ENCODE measurements at places on chromosomes 6 and 20.
A peak's percentile ranks its signal among the peaks of the same experiment; 100 is the strongest.

DNA sequence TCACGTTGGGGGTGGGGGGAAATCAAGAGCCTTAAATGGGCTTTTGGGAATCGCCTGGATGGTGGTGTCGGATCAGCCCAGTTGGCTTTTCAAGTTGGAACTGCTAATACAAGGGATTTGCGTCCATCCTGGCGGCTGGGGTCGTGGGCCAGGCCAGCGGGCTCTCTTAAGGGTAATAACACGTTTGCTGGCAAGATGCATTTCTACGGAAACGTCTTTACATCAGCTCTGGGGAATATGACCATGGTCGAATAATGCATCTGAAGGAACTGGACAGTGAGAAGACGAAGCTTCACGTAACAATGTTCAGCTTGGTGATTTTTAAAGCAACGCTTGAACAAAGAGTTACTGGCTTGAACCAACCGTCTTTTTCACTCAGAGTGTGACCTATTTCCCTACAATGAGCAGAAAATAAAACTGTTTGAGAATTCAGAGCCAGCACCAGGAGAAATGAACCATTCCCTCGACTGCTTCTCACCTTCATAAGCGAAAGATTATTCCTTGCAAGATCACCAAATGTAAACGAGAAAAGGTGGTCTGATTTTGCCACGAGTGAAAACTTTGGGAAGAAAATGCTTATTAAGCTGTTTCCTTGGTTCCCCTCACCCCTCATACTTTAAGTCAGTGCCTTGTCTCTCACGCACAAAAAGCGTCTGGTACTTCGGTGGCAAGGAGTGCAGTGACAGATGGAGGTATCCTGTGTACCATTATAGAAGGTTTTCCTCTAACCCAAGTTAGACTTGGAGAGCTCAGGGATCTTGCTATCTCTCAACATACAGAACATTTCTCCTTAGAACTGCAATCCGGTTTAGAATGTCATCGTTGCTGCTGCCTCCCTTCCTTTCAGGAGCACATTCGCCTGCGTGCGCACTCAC lies 1.4 kb upstream of the MARCKS start:
- peak; percentile 48 for DNase-seq

DNA sequence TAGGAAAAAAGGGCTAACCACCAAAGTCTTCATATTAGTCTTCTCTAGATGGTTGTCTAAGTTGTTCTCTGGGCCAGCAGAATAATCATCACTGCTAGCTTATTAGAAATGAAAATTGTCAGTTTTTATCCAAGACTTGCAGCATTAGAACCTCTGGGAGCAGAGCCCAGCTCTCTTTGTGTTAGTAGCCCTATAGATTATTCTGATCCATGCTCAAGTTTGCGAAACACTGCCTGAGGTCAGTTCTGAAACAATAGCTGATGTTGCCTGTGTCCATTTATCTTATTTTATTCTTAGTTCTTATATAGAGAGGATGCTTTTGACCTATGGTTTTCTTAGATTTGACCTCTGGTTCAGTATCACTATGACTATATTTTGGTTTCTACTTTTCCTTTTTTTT lies 66.9 kb downstream of the BCKDHB start:
- no peak for DNase-seq

- DNase-seq: no peak
Observed at GRCh38 chr6:167682125-167682524, 144.6 kb upstream of the AFDN start.

GRCh38 chr6:100281471-100281901 lies 183.2 kb downstream of the SIM1 start:
- DNase-seq: no peak

DNA sequence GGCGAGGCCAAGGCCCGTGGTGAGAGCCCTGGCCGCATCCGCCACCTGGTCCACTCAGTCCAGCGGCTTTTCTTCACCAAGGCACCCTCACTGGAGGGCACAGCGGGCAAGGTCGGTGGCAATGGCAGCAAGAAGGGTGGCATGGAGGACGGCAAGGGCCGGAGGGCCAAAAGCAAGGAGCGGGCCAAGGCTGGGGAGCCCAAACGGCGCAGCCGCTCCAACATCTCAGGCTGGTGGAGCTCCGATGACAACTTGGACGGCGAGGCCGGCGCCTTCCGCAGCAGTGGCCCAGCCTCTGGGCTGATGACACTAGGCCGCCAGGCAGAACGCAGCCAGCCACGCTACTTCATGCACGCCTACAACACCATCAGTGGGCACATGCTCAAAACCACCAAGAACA lies 109.2 kb upstream of the MYL9 start:
- DNase-seq: no peak

- no peak for DNase-seq
Observed at GRCh38 chr6:108171291-108171917, 5.6 kb downstream of the NR2E1 start.

GRCh38 chr6:90370493-90370959 lies 73.9 kb upstream of the BACH2 start:
- DNase-seq: peak; percentile 39

DNA sequence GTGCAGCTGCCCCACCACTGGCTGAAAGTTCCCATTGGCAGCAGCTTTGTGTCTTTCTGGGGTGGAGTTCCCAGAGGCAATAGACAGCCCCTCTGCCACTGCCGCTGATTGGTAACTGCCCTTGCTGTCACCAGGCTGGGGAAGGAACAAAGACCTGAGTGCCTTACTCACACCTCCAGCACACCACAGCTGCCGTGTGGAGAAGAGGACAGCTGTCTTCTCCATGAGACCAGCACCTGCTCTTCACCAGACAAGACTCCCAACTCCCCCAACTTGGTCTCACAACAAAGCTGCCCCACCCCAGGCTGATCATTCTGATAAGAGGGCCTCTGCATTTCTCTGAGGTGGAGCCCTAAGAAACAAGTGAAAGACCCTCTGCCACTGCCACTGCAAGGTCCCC lies 39.7 kb upstream of the PTCHD4 start:
- DNase-seq: no peak

- DNase-seq: no peak
Observed at GRCh38 chr6:105786890-105787655, 299.1 kb upstream of the PRDM1 start.

DNA sequence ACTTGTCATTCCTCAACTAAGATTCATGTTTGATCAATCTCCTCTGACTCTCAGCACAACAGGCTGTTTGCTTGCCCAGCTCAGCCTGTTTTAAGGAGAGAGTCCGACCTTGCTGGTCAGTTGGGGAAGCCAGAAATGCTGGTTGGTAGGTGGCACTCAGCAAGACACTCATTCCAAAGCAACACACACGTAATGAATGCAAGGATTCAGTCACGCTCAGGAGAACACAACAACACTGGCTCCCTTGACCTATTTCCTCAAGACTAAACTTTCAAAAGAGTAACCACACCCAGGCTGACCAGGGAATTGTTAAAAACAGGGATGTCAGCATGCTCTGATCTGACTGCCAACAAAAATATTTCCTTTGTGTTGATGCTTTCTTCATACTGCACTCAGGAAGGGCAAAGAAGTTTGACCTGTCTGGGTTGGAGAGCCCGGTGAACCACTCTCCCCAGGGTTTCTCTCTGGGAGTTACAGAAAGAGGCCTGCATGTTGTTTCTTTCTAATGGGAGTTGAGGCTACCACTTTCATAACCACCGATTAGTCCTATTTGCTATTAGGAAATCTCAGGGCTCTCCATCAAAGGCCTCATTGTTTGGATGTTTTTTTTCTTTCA lies 25.6 kb upstream of the PREP start:
- DNase-seq: peak; percentile 75

DNA sequence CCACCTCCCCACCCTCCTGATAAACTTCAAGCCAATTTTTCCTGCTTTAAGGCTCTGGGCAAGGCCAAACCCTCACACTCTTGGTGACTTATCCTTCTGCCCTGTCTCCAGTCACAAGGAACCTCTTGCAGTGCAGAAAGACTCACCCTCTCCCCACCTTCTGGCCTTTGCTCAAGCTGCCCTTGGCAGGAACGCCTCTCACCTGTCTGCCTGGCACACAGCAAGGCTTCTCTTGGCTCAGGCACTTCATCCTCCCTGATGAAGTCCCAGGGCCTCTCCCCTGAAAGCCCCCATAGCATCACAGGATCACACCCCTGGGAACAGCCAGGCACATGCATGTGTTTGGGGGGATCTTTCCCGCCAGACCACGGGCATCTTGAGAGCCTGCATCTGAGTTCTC lies 68.8 kb upstream of the NNAT start:
- DNase-seq: no peak

DNA sequence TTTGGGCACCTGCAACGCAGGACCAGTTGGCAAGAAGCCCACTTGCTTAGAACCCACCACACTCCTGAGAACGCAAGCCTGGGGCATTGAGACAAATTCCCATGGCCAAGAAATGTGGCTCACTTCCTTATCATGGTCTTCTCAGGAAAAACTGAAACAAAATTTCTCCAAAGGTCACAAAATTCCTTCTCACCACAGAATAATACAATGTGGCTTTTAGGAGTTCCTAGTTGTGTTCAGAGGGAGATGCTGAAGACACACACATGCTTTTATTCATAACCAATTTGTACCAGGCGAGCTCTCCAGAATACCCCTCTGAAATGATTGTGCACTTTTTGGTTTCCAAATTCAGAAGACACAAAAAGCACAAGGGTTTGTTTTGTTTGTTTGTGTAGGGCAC lies 31.6 kb downstream of the ADTRP start:
- DNase-seq: no peak

DNA sequence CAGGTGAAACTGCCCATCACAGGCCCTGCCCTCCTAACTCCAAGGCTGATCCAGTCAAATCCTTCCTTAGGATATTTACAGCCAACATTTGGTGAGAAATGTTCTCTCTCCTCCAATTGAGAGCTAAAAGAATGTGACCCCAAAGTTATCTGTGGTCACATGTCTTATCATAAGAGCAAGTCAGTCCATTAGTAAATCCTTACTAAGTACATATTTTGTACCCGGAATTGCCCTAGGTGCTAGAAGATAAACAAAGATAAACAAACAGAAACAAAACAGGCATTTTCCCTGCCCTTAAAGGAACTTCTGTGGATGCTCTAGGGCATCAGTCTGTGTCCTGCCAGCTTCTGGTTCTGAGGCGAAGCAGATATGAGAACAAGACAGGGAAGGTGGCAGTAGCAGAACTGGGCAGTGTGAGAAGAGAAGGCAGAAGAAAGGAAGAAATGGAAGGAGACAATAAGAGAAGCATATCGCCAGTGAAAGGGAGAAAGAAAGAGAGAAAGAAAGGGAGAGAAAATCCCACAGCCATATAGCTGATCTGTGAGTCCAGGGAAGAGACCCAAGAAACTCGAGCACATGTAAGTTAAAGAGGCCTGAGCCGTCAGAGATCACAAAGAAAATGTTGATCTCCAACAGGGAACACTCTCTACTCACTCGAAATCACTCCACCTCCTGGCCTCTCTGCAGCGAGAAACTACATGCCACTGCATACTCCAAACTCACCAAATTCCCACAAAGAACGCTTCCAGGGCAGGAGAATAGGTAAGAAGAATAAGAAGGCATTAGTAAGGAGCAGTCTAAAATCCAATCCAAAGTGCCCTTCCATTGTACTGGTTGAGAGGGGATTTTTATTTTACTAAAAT lies 41.7 kb downstream of the CDK5RAP1 start:
- no peak for DNase-seq

- DNase-seq: peak; percentile 83
Observed at GRCh38 chr6:32413427-32414047, 6.6 kb upstream of the BTNL2 start.

- DNase-seq: no peak
Observed at GRCh38 chr6:1849691-1850090, 240.0 kb downstream of the FOXC1 start.

GRCh38 chr20:40892642-40893041 lies 136.0 kb upstream of the TOP1 start:
- DNase-seq: peak; percentile 34

DNA sequence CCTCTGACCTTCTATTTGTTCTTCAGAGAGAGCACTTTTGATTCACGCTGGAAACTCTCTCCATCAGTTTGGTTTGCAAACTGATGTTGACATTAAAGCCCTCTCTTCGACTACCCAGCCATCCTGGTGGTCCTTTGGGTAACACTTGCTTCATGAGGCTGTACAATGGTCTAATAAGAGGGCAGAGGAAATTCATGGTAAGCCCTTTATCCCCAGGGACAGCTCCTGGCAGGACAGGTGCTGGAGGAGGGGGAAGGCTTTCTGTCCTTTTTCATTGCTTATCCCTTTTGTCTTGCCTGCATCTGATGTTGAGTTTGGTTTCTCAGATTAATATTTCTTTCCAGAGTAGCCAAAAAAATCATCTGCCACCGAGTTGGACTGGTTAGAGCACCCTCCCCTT lies 52.1 kb upstream of the CD93 start:
- no peak for DNase-seq

GRCh38 chr20:47042464-47042863 lies 147.8 kb downstream of the EYA2 start:
- DNase-seq: no peak

- DNase-seq: peak; percentile 33
Observed at GRCh38 chr20:13671916-13672378, 33.2 kb upstream of the TASP1 start.

- DNase-seq: peak; percentile 64
Observed at GRCh38 chr20:5612581-5613301, 137.5 kb upstream of the SHLD1 start.

DNA sequence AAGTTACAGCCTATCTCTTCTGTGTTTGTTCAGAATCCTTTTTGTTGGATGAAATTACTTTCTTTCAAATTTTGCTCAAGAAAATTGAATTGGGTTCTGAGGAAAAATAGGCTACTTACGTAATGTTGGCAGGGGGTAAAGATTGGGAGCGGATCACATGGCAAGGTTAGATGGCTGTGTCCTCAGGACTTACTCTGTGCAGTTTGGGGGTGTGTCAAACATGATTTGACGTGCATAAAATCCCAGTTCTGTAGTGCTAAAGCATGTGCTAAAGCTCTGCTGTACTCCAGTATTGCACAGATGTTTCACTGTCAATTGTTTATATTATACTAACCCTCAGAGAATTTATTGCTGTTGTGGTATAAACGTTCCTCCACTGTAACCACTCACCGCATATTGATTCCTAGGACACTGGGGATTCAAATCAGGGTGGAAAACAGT lies 2.6 kb downstream of the NT5E start:
- no peak for DNase-seq

DNA sequence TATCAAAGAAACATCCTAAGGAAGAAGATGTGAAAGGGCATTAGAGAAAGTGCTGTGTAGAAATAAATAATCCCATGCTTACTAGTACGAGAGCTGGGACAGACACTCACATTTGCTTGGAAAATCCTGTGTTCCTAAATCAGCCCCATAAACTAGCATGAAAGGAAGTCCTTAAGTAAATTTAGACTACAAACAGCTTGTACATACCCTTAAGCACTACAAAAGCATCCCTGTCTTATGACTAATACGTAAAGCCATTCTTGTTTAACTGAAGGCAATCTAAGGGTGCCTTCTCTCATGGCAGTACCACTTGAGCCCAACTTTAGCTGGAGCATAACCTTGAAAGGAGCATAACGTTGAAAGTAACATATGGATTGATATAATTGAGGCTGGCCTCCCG lies 15.4 kb upstream of the FOXQ1 start:
- peak; percentile 67 for DNase-seq

GRCh38 chr6:25229671-25230321 lies 49.4 kb upstream of the CARMIL1 start:
- peak; percentile 74 for DNase-seq

- no peak for DNase-seq
Observed at GRCh38 chr20:61802721-61803311, 262.9 kb downstream of the TAF4 start.
